Coronary artery (tissue), 2 donors: ENCODE measurements at places on chromosomes 4 and X.

DNA sequence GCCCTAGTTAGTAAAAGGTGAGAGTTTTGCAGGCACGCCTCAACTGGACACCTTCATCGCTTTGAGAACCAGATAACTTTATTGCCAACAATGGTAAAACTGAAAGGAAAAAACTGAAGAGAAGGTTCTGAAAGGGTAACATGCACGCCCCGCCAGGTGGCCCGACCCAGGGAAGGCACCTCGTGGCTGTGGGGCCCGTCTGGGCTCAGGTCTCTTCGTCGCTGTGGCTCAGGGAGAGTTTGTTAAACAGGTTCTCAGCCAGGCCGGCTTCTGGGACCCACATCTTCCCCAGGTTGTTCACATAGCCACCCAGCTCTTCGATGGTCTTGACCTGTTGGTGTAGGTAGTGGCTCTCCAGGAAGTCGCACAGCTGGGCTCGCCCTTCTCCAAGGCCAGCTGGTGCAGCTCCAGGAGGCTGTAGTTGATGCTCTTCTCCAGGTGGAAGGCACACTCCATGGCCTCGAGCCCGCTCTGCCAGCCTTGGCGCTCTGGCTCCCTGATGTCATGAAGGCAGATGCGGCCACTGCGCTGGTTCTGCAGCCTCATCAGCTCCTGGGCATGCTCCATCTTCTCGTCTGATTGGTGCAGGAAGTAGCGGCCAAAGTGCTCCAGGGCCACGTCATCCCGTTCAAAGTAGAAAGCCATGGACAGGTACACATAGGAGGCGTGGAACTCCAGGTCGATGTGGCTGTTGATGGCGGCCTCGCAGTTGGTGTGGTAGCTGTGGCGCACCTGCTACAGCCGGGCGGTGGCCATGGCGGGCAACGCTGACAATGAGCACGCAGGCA is 69.7 kb downstream of the FAM47C start:
- no peak for DNase-seq

DNA sequence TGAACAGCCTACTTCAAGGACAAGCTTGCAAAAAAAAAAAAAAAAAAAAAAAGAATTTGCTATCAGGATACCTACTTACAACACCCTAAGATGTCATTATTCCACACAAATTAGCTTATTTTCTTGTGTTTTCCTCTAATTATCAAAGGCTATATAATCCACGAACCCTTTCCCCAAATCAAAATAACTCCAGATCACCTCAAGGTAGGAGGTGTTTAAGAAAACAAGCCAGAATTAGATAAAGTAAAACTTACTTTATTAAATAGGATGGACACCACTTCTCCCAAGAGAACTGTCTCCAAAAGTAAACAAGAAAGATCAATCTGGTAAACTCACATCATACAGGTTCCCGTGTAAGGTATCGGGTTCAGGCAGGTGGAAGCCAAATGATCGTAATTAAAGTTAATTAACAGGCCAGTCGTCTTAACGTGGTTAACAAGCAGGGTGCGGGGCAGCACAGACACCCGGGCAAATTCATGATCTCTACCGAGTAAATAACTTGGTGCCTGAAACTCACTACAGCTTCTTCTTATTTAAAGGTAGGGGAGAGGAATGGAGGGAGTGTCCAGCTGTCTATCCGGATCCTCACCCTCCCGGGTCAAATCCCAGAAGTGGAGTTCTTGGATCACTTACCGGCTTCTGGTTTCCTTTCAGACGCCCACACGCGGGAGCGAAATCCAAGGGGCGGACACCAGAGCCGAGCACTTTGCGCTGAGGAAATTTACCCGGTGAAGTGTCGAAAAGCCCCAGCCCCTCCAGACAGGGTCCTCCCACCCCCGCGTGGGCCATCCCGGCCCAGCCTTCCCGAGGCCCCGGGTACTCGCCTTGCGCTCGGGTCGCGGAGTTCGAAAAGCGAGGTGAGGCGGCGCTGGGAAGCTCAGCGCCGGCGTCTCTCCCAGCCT is 708 bp downstream of the ARAP2 start:
- DNase-seq = no peak

DNA sequence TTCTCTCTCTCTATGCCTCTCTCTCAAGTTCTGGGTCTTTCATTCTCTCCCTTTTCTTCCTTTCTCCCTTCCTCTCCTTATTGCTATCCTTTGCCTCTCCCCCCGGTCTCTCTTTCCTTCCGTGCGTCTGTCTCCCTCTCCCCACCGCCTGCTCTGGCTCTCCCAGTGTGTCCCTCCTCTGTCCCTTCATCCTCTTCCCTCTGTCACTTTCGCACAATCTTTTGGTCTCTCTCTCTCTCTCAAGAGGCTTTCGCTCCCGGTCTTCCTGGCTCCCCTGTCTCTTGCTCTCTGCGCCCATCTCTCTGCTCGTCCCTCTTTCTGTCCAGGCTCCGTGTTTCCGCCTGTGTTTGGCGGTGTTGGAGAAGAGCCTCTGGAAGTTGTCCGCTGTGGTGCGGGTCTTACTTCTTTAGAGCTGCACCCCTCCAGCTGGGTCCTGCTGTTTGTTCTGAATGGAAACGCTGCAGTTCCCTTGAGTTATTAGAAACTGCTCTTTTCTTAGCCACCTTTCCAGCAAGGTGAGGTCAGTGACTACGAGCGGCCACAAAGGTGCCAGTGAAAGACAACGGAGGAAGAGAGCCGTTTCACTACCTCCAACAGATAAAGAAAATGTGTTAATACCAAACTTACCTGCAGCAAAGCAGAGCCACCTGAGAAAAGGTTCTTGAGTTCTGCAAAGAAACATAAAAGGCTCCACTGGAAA is 1.1 kb downstream of the BMPR1B start:
- no peak for DNase-seq

GRCh38 chrX:110282922-110283321 is 35.0 kb downstream of the AMMECR1 start:
- DNase-seq = no peak

DNA sequence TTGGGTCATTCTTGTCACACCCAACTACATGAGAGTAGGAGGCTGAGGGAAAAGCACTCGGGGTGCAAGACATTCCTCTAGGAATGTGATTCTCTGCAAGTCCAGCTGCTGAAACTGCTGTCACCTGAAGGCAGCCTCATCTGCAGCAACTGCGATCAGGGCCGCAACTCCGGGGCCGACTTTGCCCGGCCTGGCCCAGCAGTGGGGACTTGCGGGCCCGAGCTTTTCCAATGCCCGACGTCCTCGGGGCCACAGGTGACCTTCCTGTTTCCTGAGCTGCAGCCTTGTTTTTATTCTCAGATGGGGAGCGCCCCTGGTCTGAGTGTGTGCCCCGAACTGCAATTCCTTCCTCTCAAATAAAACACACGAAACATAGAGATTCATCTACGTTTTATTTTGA is 104.7 kb upstream of the NKX1-1 start:
- DNase-seq = no peak

DNA sequence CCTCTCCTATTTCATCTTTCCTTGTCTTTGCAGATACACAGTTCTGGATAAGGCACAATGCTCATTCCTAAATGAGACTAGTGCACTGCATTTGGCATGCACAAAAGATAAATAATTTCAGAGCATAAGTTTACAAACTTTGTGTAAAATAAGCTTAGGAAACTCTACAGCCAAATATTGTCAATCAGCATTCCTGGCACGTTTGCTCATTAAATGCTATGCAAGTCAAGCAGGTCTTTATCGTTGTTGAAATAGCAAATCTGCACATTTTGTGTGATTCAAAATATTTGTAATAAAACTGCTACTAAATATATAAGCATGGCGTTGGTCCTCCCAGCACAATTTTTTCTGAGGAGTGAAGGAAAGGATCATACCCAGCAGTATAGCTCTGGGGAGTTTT is 322.1 kb upstream of the NOCT start:
- no peak for DNase-seq

GRCh38 chrX:52544147-52544840 is 27.4 kb upstream of the XAGE1B start:
- DNase-seq = no peak

- no peak for DNase-seq
Measured at GRCh38 chr4:54169176-54169575, 59.9 kb upstream of the PDGFRA start.

- DNase-seq = no peak
Measured at GRCh38 chr4:184897895-184898294, 72.1 kb upstream of the ACSL1 start.

DNA sequence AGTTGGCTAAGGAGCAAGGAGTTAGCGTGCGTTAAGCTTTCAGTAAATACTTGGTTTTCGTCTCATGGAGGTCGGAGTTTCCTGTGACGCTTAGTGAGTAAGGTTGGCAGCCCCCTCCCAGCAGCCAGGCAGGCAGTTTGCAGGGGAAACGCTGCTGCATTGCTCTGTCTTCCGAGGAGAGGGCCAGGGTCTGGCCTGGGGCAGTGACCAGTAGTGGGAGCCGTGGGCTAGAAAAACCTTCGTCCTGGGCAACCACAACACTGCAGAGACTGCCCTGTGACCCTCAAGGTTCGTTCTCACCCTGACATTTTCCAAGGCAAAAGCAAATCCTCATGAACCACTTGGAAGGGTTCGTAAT is 432 bp downstream of the TMEM175 start:
- no peak for DNase-seq
